ENCODE measurements at places on chromosomes 13 and 19. TPM values are rescaled to one million over a fixed set of nuclear protein-coding genes. Genes with fewer than 3 reads are reported as not detected.
A peak's percentile ranks its signal among the peaks of the same experiment; 100 is the strongest.

The GRIK5 gene
- not detected for total RNA-seq

- peak; percentile 78 for DNase-seq
These were observed 5.1 kb upstream of the MKNK2 start for GRCh38 chr19:2055931-2056836.

- DNase-seq: no peak
These were observed 35.9 kb downstream of the TPT1 start for GRCh38 chr13:45305079-45305478.

- DNase-seq: no peak
These were observed 1667.2 kb upstream of the SLC10A2 start for GRCh38 chr13:104733427-104733826.

DNA sequence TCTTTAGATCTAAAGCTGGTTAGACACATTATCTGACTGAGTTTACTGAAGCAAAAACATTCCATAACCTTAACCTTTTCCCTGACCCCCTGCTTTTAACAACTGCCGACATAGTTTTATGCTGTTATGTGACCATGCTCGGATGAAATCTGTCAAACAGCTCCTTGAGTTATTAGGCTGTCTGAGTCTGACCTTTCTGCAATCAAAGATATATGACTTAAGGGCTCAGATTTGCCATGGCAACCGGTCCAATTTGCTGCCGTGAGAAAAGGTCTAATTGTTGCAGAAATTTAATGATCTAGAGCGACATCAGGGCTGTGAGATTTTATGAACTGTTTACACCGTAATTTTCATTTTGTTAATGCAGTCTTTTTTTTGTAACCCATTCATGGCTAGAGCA lies 61.8 kb downstream of the URI1 start:
- DNase-seq: no peak

DNA sequence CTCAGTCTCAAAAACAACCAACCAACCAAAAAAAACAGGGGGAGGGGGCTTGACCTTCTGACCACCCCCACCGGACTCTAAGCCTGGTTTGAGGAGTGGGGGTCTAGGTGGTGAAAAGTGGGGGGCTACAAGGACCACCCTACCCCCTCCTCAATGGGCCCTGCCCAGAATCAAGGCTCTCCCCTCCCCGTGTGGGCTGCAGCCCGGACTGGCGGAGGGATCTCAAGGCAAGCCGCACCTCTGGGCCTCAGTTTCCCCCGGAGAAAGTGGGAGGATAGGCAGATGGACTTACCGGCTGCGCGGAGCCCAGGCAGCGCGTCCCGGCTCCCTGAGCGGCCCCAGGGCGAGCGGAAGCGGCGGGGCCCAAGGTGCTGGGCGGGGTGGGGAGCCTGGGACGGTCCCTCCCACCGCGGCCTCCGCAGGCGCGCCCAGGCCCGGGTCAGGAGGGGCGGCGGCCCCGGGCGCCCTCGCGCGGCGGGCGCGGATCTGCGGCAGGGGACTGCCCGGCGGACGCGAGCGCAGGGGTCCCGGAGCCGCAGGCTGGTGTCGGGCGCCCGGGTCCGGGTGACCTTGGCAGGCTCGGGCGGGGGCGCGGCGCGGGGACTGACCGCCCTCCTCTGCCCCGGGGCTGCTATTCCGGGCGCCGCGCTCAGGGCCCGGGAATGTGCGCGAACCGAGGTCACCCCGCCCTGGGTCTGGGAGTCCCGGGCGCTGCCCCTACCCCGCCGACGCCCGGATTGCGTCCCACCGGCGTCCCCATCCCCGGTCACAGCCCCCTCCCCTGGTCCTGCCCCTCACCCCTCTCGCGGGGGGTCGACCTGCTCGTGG lies at the start of gene ADAMTSL5:
ADAMTSL5 (minus strand) TSS at position 349 of the 828 bp plus-strand sequence. CDS start 2,076 bp downstream, outside the sequence.
- peak; percentile 88 for DNase-seq

DNA sequence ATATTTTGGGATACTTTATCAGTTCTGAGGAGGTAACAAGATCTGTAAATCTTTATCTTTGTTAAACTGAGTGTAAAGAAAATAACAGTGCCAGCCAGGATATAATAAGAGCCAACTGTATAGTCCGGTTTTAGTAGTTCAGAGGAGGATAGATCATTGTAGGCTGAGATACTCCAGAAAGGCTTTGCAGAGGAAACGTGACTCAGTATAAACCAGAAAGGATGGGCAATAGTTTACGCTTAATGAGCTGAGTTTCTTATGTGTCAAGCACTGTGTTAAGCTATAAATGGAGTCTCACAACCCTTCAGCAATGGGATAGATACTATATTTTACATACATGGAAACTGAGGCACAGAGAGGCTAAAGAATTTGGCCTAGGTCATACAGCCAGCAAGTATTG lies 3.8 kb downstream of the RFXAP start:
- peak; percentile 45 for DNase-seq

DNA sequence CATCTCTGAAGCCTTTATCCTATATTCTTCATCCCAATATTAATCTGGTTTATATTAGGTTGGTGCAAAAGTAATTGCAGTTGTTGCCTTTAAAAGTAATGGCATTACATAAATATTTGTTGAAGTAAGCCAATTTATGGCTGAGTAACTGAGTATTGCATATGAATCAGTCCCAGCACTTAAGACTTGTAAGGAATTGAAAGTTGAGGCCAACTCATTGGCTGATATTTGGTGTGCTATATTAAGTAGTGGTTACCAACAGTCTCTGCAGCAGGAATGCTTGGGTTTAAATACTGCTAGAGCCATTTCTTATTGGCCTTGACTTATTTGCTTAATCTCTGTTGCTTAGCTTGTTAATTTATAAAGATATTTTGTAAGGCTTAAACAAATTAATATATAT lies 460.7 kb downstream of the GPC6 start:
- peak; percentile 51 for DNase-seq

DNA sequence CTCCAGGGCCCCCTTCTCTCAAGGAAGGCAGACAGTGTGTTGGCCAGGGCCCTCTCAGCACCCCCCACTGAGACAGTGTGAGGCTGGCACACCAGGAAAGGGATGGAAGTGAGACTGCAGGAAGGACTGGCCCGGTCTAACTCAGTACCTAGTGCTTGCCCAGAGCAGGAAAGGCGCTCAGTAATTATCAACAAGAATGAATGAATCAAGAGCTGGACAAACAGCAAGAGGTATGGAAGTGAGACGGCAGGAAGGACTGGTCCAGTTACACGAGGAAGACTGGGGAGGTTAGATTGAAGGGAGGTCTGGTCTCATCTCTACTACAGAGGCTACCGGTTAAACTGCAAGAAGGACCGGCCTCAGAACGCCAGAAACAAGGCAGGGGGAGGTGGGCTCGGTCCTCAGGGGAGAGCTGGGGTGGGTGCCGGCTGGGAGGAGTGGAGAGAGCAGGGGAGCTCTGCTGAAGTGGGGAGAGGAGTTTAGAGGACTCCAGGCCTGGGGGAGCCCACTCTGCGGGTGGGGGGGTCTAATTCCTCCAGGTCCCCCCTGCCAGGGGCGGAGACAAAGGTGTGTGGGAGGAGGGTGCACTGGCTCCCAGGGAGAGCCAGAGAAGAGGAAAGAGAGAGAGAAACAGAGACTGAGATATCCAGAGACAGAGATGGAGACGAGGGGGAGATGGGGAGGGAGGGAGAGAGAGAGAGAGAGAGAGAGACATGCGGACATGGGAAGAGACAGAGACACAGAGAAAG lies 1.1 kb downstream of the SLC8A2 start:
- DNase-seq: no peak

The KASH5 gene
- total RNA-seq: not detected

The ARL11 gene
- total RNA-seq: not detected

GRCh38 chr13:101013245-101013644 lies 338.6 kb upstream of the TMTC4 start:
- DNase-seq: peak; percentile 2

GRCh38 chr13:25351404-25351803 lies 20.4 kb upstream of the ATP8A2 start:
- no peak for DNase-seq

DNA sequence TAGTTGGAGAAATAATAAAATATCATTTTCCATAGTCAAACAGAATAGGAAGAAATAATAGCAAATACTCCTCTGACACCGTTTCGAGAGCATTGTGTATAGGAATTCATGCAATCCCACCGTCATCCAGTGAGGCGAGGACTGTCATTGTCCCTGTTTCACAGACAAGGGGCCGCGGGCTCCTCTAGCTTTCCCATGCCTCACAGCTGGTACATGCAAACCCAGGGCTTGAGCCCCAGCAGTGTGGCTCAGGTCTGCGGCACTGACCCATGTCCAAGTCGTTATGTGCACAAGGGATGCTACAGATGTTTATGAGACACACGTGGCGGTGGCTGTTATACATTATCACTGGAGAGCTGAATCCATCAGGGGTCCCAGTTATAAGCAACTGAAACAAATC lies 18.5 kb upstream of the ATP11A start:
- no peak for DNase-seq

DNA sequence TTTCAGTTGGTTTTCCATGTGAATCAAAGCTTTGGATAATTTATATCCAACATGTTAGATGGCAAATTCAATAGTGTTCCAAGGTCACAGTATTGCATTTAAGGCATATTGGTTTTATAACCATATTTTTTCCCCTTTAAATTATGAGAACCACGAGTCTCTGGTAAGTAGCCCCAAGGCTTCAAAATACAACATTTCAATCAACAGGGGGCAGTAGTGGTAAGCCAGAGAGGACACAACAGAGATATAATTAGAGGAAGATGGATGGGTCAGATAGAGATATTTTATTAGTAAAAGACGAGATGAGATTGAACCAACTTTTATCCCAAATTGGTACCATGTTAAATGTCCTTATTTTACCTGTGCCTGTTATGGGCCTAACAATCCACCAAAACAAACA lies 53.1 kb downstream of the KL start:
- no peak for DNase-seq

The NBEA gene
- 3.7 TPM for total RNA-seq

- DNase-seq: no peak
These were observed 114.4 kb downstream of the ZDHHC20 start for GRCh38 chr13:21344662-21345176.

The PDE4C gene
- total RNA-seq: under 0.01 TPM

The RNF113B gene
- not detected for total RNA-seq

DNA sequence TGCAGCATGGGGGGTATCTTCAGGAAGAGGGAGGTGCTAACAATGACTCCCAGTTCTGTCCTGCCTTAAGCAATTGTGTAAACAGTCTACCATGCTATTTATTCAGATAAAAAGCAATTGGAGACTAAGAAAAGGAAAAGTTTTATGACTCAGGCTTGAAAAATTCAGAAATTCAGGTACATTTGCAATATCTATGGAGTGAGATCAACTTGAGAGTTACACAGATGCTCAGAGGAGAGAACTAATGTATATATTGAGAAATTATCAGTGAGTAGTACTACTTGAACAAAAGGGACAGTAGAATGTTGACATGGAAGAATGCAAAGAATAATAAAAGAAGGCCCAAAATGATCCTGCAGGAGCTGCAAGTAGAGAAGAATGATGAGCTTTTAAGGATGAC lies 277.6 kb upstream of the DACH1 start:
- no peak for DNase-seq

The CHMP2A gene
- total RNA-seq: 89.2 TPM

The LRRC63 gene
- not detected for total RNA-seq

- DNase-seq: peak; percentile 46
These were observed at the start of gene CDC34 for GRCh38 chr19:531753-532560. TSS of gene CDC34 (plus strand) at chr19:531760. CDS start at chr19:531932, 172 bp downstream.

GRCh38 chr13:45932676-45933075 lies 81.1 kb upstream of the SIAH3 start:
- no peak for DNase-seq

DNA sequence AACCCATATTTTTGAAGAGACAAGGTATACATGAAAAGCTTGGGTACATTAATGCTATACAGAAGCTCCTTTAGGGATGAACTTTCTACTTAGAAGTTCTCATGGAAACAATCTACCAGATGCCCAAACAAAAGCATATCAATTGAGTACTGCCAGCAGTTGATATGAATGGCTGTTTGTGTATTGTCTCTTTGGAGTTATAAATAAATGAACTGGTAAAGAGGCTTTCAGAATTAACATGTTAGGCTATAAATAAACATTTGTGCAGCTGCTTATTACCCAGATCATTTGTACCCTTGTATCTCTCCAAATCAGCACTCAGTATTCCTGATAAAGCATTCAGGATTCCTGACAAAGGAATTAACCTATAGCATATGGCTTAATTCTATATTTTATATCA lies 418.9 kb downstream of the FGF14 start:
- DNase-seq: no peak

DNA sequence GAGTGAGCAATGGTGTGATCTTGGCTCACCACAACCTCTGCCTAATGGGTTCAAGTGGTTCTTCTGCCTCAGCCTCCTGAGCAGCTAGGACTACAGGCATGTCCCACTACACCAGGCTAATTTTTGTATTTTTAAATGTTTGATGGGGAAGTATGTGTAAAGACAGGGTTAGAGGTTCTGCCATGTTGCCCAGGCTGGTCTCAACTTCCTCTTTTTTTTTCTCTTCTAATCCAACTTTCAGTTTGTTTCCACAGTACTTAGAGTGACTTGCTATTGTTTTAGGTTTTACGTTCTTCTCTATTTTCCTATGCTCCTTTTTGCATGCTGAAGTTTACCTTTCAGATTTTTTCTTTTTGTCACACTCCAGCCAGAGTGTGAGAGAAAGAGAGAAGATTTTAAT lies 1433.0 kb downstream of the UQCRFS1 start:
- no peak for DNase-seq

The EDDM13 gene
- not detected for total RNA-seq

GRCh38 chr13:79659121-79659521 lies 178.2 kb downstream of the NDFIP2 start:
- DNase-seq: no peak

The SULT2B1 gene
- total RNA-seq: not detected

The ZNF439 gene
- 7.8 TPM for total RNA-seq

DNA sequence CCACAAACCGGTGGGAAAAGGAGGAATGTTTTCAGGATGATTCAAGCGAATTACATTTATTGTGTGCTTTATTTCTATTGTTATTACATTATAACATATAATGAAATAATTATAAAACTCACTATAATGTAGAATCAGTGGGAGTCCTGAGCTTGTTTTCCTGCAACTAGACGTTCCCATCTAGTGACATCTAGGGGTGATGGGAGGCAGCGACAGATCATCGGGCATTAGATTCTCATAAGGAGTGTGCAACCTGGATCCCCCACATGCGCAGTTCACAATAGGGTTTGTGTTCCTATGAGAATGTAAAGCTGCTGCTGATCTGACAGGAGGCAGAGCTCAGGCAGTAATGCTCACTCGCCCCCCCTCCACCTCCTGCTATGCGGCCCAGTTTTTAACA lies 54.5 kb downstream of the SPTBN4 start:
- DNase-seq: peak; percentile 38

DNA sequence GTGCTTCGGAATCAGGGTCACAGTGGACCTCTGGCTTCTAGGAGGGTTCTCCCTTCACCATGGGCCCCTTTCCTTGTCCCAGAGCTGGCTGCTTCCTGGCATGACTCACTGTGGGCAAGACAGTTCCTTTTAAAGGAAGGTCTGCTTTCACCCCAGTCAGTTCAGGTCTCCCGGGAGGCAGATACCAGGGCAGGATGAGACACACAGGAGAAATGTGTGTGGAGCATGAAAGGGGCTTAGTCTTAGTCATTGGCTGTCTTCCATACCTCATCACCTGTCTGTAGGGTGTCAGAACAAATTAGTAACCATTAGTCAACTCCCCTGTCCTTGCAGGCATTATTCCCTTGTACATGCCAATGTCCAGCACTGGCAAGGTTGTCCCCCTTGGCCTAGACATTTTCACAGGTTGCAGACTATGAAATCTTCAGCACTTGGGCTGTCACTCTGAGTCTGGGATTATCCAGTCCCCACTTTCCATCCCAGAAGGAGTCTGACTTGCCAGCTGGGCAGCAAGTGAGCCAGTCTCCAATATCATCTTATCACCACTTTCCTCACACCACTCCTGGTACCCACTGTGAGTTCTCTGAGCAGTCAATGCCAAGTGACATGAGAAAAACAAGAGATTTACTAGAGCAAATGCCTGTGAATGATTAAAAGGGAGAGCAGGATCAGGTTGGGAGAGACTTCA lies 76.8 kb upstream of the MEDAG start:
- DNase-seq: peak; percentile 83

All from GM23248 (cell line).